ENCODE measurements at places on chromosomes 1 and 21.

DNA sequence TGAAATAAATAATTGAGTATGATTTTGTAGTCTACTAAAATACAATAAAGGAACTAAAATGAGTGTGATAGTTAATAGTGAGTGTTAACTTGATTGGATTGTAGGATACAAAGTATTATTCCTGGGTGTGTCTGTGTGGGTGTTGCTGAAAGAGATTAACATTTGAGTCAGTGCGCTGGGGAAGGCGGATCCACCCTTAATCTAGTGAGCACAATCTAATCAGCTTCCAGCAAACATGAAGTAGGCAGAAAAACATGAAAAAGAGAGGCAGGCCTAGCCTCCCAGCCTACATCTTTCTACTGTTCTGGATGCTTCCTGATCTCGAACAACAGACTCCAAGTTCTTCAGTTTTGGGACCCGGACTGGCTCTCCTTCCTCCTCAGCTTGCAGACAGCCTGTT is 1716.6 kb downstream of the MRPL39 start:
- DNase-seq = no peak

DNA sequence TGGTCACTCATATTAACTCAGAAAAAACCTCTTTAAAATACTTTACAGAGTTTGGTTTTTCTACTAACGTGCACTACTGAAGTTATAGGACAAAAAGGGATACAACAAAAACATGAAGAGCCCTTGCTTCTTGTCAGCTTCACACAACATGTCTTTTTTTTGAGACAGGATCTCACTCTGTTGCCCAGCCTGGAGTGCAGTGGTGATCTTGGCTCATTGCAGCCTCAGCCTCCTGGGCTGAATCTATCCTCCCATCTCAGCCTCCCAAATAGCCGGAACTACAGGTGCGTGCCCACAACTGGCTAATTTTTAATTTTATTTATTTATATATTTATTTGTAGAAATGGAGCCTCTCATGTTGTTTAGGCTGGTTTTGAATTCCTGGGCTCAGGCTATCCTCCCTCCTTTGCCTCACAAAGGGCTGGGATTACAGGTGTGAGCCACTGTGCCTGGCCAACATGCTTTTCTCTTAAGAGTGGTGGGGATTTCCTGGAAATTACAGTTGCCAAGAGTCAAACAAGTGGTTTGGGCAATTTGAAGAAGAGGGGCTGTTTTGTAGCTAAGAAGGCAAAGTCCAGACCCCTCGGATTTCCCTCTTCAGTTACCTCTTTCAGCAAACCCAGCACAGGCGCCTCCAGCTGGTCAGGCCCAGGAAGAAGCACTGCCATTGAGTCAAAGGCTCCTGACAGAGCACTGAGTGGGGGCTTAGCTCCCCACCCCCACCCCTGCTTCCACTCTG is 6.4 kb upstream of the SMPDL3B start:
- DNase-seq = no peak

GRCh38 chr1:210777914-210778313 is 356.0 kb downstream of the KCNH1 start:
- no peak for DNase-seq

GRCh38 chr1:14055442-14056223 is 355.6 kb downstream of the PRDM2 start:
- DNase-seq = no peak

- DNase-seq = no peak
These were observed 186.5 kb upstream of the VAMP3 start for GRCh38 chr1:7584643-7585042.

DNA sequence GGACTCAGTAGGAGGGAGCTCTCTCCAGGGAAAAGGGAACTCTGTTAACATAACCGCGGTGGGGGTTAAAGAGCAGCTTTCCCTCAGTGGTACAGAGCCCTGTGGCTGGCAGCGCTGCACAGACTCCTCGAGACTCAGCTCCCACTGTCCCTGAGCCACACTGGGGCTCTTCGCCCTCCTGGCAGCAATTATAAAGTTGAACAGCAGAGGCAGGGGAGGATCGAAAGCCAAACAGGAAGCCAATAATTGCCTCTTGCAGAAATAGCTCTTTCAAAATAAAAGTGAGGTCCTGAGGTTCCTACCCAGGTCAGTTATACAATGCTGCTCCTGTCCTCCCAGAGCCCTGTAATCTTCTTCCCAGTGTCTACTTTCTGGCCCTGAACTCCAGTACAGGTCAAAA is 77.0 kb downstream of the FAM78B start:
- DNase-seq = no peak

DNA sequence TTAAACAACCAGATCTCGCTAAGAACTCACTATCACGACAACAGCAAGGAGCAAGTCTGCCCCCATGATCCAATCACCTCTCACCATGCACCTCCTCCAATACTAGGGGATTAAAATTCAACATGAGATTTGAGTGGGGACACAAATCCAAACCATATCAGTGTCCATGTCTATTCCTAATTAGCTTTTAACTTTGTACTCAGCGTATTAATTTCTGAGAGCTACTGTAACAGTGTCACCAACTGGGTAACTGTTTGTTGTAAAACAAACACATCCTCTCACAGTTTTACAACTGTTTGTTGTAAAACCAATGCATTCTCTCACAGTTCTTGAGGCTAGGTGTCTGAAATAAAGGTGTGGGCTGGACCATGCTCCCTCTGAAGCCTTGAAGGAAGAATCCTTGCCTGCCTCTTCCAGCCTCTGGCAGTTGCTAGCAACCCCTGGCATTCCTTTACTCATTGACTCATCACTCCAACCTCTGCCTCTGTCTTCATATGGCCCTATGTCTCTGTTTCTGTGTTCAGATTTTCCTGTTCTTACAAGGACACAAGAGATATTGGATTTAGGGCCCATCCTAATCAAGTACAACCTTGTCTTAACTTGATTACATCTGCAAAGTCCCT is 121.2 kb downstream of the LTN1 start:
- DNase-seq = no peak

DNA sequence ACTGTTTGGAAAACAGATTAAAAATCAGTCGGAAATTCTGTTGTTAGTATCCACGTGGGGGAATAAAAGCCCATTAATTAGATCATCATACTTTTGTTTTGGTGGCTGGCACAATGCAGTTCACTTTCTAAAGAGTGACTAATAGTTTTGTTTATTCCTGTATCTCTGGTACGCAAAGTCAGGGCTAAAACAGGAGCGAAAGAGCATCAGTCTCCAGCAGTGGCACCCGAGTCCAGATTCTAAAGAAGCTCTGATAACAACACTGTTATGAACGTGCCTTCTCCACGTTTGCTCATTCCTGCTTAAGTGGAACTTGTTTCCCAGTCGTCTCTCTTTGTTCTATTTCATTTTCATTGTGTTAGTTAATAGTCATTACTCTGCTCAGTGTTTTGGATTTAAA is 69.6 kb downstream of the HSPA13 start:
- DNase-seq = no peak

GRCh38 chr1:171717062-171717718 is 24.7 kb downstream of the VAMP4 start:
- DNase-seq = no peak

- DNase-seq = no peak
These were observed 76.3 kb downstream of the RUSC1 start for GRCh38 chr1:155396874-155397476.

- DNase-seq = peak; percentile 20
These were observed 95.6 kb downstream of the ZNF281 start for GRCh38 chr1:200314085-200314750.

GRCh38 chr21:36125512-36126207 is 9.2 kb upstream of the CBR3 start:
- DNase-seq = peak; percentile 56

DNA sequence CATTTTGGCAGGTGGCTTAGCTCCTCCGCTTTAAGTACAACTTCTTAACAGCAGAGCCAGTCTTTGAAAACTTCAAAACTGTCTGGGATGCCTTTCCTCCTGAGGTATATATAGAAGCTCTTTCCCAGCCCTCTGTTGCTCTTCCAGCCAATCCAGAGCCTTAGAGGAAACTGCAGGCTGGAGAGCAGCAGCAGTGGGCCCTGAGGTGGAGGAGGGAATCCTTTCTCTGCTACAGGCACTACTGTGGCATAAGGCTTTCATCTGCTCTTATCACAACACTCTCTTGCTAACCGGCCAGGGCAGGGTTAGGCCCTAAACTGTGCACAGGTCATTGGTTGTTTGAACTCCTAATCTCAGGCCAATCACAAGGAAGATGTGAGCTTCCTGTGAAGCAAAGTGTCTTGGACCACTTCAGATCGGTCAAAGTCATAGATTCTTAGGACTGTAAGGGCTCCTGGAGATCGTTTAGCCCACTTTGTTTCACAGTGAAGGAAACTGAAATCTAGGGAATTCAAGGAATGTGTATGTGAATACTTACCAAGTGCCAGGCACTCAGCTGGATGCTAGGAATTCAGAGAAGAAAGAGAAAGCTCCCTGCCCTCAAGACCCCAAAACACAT is at the start of gene RGS5:
TSS of gene RGS5 (minus strand) at position 84 of the 619 bp plus-strand sequence. CDS start at position 3, 81 bp downstream.
- peak; percentile 56 for DNase-seq

GRCh38 chr1:178361847-178362246 is 134.9 kb downstream of the CLEC20A start:
- no peak for DNase-seq

DNA sequence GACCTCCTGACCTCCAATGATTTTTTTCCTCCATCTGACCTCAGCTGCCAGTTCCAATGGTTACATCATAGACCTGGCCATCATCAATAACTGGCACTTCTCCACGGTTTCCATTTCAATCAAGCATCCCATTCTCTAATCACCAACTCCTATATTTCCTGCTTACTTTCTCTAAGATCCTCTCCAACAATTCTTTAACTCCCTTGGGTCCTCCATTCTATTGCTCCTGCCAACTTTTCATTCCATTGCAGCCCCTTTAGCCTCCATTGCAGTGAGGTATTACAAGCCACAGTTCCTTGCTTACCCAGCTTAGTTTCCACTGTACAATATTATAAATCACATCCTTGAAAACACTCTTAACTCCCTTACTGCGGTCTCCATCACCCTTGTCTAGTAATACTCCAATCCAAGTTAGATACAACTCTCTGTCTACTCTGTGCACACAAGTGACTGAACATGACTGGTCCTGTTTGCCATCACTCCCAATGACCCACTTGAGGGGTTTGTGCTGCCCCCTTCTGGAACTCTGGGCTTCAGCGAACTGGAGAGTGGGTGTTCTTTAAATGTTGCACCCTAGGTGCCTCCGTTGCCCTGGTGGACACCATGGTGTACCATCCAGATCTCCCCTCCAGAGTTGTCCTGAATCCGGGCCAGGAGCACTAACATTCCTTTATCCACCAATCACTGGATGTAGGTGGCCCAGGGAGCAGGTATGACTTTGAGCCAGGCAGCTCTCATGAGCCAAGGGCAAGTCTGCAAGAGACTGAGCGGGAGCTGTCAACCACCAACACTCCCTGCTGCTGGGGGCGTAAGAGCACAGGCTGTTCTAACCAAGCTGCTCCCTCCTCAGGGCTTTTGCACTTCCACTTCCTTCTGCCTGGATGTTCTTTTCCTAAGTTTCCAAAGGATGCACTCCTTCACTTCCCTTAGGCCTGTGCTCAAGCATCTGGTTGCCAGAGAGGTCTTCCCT is 3.7 kb upstream of the FNDC7 start:
- DNase-seq = no peak

DNA sequence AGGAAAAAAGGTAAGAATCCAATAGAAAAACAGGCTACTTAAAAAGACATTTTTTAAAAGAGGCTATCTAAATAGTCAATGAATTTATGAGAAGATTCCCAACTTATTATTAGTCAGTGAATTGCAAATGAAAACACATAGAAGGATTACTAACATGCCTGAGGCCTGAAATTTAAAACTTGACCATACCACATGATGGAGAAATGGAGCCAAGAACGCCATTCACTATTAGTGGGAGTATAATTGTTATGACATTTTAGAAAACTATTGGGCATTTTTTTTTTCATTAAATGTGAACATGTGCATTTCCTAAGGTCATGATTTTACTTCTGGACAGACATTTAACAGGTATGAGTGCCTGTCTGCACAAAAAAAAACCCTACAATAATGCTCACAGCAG is 24.8 kb upstream of the OR2B11 start:
- no peak for DNase-seq

- no peak for DNase-seq
These were observed 173.4 kb upstream of the RUNX1 start for GRCh38 chr21:35222541-35222941.

GRCh38 chr21:42521384-42521783 is 7.7 kb downstream of the SLC37A1 start:
- DNase-seq = no peak

GRCh38 chr1:58874757-58875755 is 91.2 kb upstream of the JUN start:
- peak; percentile 85 for DNase-seq

DNA sequence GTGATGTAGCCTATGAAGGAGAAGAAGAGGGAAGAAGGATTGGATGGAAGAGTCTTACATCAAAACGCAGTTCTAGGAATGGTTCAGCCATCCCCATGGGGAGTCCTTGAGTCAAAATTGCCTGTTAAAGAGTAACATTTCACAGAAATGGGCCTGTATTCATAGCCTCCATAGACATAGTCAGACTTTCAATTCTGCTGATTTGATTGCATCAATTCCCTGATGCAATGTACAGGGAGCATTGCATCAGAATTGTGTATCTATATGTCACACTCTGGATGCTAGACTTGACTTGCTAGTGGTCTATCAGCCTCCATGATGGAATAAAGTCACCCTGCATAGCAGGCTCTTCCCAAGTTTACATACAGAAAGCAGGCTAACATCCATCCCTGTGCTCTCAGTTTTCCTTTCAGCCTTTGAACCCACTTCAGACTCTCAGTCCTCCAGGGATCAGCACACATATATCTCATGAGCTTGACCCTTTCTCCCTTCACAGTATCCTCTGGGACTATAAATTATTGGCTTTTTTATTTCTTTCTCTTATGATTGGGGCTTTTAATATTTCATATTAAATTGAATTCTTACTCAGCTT is 1111.7 kb upstream of the B3GALT2 start:
- DNase-seq = no peak

GRCh38 chr1:34900775-34901502 is 28.5 kb downstream of the DLGAP3 start:
- DNase-seq = no peak

DNA sequence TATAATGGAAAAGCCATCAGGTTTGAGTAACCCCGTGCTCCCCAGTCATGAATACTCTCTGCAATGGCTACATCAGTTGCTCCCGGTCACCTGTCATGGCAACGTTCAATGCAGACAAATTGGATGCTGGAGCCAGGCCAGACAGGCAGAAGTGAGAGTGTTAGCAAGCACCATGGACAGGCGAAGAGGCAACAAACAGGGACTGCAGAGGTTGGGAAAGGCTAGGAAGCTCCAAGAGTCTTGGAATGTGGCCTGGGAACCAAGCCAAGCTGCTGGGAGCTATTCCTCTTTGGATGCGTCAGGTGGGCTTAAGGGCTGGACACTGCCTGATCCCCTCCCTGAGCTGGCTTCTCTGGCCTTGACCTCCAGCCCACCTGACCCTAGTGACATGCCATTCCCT is 102.9 kb downstream of the ACTL8 start:
- no peak for DNase-seq

- no peak for DNase-seq
These were observed 16.8 kb downstream of the SYNJ1 start for GRCh38 chr21:32710987-32711386.

GRCh38 chr1:248786156-248786555 is 30.6 kb upstream of the LYPD8 start:
- no peak for DNase-seq

All from lung (tissue), 17 donors.